Fibroblast of skin of right biceps (primary cell): ENCODE measurements at places on chromosomes 3 and 15.

- no peak for DNase-seq
Observed at GRCh38 chr15:30973379-30973778, 18.0 kb downstream of the MTMR10 start.

GRCh38 chr3:188153437-188154013 is 432 bp upstream of the LPP start:
- peak; percentile 98 for DNase-seq

DNA sequence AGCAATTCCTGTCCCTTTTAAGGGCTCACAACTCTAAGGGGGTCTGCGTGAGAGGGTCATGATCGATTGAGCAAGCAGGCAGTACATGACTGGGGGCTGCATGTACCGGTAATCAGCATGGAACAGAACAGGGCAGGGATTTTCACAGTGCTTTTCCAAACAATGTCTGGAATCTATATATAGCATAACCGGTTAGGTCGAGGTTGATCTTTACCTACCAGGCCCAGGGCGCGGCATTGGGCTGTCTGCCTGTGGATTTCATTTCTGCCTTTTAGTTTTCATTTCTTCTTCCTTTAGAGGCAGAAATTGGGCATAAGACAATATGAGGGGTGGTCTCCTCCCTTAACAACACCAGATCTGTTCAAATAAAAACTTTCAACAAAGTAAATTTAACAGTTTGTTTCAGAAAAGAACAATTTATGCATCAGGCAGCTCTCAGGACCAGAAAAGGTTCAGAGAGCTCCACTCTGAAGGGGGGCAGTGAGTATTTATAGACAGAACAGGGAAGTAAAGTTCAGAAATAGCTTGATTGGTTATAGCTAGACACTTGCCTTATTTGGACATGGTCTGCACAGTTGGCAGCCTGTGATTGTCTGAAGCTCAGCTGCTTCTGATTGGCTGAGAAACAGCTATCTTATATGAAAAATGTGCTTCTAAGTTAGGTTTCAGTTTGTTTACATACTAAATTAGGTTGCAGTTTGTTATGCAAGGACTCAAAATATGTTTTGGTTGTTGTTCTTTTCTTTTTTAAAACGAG is 17.2 kb upstream of the B4GALT4 start:
- peak; percentile 56 for DNase-seq

- DNase-seq: no peak
Observed at GRCh38 chr3:157166561-157166960, 6.6 kb upstream of the CCNL1 start.

DNA sequence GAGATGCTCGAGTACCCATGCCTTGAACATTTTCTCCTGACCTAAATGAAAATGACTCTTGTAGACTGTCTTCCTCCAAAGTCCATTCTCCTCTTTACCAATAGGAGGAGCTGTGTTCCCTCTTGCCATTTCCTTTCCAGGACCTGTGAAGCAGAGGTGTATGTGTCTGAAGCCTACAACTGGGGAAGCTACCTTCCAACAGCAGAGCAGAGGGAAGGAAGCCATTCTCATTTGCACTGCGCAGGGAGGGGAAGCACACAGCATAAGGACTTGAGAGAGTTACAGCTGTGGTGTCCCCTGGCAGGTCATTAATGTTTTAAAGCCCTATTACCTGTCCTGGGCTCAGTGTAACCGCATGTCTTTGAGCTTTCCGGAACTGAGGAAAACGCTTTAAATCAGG is 38.7 kb downstream of the HSPBAP1 start:
- DNase-seq: peak; percentile 45

GRCh38 chr15:86009727-86010126 is 69.9 kb upstream of the AGBL1 start:
- DNase-seq: no peak

- DNase-seq: peak; percentile 50
Observed at GRCh38 chr3:110341047-110341446, 730.6 kb upstream of the NECTIN3 start.

- DNase-seq: no peak
Observed at GRCh38 chr3:25486932-25487331, 58.9 kb downstream of the RARB start.

GRCh38 chr15:85414495-85414894 is 34.1 kb downstream of the AKAP13 start:
- DNase-seq: no peak

GRCh38 chr15:90340345-90340744 is 11.7 kb upstream of the ZNF774 start:
- no peak for DNase-seq

DNA sequence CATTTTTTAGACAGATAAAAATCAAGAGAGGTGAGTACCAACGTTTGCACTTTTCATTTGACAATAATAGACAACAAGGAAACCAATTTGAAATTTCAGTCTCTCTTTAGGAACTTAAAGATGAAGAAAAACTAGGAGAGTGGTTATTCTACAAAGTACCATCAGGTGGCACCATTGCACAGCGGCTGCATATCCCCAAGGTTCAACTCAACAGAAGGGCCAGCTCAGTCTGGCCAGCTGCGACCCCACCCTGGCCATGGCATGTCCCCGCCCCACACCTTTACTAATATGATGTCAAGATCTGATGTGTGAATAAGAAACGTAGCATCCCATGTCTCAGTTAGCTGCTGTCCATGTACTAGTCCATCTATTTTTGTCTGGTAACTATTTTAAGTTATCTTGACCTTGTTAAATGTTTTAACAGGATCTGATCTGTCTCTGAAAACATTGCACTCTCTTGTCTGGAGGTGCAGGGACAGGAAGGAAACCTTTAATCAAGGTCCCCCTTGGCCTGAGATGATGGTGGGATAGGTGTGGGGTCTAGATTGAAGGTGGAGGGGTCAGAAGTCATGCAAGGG is 35.5 kb upstream of the CGNL1 start:
- peak; percentile 45 for DNase-seq

GRCh38 chr3:45140141-45140769 is 5.9 kb downstream of the CDCP1 start:
- DNase-seq: peak; percentile 41

- no peak for DNase-seq
Observed at GRCh38 chr3:46093327-46093942, 66.2 kb upstream of the XCR1 start.

GRCh38 chr3:51734572-51734907 is 27.7 kb downstream of the GRM2 start:
- DNase-seq: no peak

GRCh38 chr15:73677146-73677607 is 7.0 kb upstream of the CD276 start:
- DNase-seq: peak; percentile 60

DNA sequence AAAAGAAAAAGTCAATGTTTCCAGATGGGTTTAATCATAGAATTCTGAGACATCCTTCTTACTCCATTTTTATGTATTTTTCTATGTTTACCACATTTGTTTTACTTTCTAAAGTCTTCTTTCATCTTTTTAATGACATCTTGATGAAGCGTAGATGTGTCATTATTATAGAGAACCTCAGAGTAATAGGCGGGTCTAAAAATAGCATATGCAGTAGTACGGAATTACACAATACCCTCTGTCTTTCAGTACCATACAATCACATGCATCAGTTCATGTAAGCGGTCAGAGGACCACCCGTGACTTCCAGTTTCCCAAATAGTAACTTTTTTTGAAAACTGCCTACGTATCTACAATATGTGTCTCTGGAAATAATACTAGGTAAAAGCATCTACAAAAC is 224.0 kb downstream of the PLOD2 start:
- DNase-seq: peak; percentile 76

DNA sequence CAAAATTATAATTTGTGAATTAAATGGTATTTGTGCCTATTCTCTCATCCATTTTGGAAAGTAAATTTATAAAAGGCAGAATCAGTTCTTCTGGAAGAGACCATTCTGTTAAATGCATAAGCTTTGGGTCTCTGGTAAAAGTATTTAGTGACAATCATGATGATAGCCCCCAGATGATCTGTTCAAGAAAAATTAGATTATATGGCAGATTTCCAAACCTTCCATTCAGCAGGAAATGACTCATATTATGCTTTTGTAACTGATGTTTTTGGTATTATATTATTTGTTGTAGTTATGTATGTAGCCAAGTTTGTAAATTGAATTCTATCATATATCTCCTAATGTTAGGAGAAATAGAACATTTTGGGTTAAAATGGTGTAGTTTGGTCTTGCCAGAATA is 340.8 kb upstream of the DPH6 start:
- DNase-seq: peak; percentile 67

DNA sequence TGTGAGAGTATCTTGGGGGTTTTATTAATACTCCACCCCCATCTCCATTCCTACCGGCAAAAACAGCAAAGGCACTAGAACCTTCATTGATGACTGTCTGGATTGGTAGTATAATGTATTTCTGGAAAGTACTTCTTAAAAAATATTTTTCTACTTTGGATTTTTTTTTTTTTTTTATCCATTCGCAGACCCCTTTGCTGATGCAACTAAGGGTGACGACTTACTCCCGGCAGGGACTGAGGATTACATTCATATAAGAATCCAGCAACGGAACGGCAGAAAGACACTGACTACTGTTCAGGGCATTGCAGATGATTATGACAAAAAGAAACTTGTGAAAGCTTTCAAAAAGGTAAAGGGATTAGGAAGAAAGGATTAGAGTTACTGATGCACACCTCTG is 1.2 kb downstream of the EIF1B start:
- peak; percentile 39 for DNase-seq

- DNase-seq: peak; percentile 83
Observed at GRCh38 chr3:98577178-98577895, 16.1 kb downstream of the CPOX start.

DNA sequence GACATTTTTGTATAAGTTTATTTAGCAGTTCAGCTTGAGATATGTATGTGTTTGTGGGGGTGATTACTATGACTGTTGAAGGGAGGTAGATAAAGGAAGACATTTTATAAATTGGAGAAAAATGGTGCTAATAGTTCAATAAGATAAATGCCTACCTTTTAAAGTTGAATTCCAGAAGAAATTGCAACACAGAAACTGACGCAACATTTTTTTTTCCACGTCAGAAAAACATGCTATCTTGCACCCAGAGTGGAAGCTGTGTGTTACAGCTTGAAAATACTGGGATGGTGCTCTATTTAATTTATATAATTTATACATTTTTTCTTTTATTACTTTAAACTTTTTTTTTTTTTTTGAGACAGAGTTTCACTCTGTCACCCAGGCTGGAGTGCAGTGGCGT is 171.7 kb downstream of the WNT5A start:
- no peak for DNase-seq

DNA sequence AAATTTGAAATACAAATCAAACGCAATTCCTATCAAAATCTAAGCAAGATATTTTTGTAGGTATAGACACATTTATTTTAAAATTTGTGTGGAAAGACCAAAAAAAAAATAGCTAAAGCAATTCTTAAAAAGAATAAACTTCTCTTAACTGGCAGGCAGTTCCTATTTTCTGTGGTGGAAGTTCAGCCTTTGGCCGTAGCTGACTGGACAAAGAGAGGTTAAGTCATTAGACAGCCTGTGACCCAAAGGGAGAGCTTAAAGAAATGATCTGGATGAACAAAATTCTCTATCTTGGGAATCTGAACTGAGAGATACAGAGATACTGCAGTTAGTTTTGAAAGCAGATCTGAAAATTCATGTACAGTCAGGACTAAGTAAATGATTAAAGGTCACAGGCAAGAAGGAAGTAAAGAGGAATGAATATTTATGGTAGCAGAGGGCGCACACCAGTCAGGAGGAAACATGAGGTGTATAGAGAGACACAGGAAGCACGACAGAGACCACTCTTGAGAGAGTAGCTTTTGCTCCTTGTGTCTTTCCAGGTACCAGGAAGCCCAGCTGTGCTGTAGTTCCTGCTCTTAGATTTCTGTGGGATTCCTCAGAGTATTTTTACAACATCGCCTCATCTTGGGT is 57.5 kb downstream of the TPRG1 start:
- DNase-seq: no peak

GRCh38 chr3:128970740-128971047 is 23.2 kb downstream of the CFAP92 start:
- DNase-seq: no peak

GRCh38 chr15:63818629-63819028 is 15.1 kb downstream of the HERC1 start:
- no peak for DNase-seq

GRCh38 chr3:31423482-31423881 is 109.2 kb upstream of the STT3B start:
- DNase-seq: no peak

DNA sequence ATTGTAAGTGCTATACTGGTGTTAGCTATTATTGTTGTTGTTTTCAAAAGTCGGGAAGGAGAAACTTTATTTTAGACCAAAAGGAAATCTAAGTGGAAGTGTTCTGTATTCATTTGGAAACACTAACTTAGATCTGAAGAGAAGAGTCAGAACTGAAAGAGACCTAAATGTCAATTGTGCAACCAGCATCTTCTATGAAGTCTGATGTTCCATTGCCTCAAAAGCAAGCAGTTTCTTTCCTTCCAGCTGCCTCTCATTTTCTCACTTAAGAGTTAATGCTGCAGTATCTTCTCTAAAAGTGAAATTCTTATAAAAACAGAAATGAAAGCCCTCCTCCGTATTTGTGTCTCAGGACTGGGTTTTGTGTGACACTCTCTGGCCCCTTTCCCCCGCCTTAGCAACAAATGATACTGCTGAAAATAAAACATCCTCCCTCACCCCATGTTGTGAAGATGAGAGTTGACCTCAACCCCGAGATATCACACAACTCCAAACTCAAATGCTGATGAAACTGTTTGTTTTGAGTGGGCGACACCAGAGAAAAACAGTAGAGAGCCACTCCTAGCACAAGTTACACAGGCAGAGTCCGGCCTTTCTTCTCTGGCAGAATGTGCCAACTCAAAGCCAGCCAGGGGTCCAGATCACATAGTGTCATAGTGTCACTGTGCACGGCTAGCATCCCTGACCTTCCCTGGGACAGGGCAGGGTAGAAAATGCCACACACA is 48.9 kb downstream of the GLDN start:
- no peak for DNase-seq

DNA sequence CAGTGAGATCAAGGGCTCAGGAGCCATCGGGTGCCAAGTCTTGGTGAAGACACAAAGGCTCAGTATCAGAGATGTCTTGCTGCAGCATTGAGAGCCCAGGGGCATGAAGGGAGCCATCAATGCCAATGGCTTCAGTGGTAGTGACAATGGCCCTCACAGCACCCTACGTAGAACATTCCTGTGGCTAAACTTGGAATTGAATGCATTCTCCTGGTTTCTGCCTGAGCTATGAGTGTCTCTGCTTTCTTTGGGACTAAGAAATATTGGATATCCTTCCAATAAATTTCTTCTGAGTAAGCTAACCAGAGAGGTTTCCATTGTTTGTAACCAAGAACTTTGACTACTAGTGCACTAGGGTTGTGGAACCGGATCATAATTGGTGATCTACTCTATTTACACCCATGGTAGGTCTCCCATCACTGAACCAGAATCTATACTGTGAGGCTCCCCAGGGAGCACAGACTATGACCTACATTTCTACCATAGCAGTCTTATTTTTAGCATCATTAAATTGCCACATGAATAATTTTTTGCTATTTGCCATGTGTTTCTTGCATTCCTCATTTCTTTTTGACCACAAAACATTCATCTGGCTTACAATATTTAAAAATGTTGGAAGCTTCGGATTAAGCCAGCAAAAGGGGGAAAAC is 31.6 kb upstream of the PDZRN3 start:
- DNase-seq: peak; percentile 84

GRCh38 chr3:186259612-186260383 is 102.2 kb downstream of the DGKG start:
- peak; percentile 63 for DNase-seq

- DNase-seq: no peak
Observed at GRCh38 chr3:120111898-120112297, 17.7 kb upstream of the GSK3B start.
